Stimulated activated naive CD8-positive, alpha-beta T cell treated with anti-CD3 and anti-CD28 coated beads, Interleukin-15, Interleukin-2, amounts not matched to agents 100 U/mL and 50 U/mL, for 24 hours (primary cell): ENCODE measurements at places on chromosomes 12 and 14.

DNA sequence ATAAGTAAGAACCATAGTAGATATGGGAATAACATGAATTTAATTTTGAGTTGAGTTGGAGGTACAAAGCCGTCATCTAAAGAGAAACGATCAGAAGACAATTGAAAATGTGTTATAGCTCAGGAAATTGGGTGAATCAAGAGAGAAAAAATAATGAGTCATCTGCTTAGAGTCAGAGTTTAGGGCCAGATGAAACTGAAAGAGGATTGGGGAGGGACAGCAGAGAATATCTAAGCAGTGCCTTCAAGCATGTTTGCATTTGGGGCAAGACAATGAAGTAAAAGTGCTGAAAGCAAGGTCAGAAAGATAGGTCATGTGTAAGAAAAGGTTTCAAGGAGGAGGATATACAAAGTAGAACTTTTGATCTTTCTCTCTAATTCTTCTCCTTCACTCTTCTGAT, 49.4 kb downstream of the SLC15A5 start:
- DNase-seq = no peak

DNA sequence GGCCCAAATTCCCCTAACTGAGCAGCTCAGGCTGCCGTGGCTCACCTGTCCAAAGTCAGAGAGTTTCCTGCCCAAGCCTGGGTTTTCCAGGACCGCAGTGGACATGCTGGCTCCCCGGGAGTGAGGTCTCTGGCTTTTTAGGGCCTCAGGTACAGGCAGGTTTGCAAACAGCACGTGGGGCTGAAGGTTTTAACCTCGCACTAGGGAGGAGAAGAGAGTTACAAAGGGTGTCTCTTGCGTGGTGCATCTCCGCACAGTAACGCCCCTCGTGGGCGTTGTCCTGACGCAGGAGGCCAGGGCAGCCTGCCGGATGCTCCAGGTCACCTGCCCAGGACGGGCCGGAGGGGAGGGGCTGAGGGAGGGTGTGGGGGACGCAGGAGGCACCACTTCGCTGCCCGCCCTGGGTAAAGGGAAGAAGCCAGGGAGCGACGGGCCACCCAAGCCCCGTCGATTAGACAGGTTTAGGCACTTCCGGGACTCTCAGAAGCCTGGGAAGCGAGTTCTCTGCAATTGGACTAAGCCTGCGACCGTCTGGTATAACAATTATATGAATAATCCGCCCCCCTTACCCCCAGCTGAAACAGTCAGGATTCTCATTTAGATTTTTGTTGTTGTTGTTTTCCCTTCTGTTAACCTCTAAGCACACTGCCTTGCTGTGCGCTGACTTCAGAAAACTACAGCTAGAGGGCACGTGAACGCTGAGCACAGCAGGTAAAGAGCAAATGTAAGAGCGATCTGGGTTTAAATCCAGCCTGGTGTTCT, at the start of gene PAH:
Gene PAH, minus strand, starts transcription at position 219 of the 762 bp plus-strand sequence. Its CDS starts 114 bp downstream, at position 105.
- peak; percentile 19 for DNase-seq

- DNase-seq = no peak
Observed at GRCh38 chr14:50434528-50434927, 37.8 kb upstream of the CDKL1 start.

GRCh38 chr14:104805941-104806624, 5.2 kb downstream of the ZBTB42 start:
- DNase-seq = no peak

DNA sequence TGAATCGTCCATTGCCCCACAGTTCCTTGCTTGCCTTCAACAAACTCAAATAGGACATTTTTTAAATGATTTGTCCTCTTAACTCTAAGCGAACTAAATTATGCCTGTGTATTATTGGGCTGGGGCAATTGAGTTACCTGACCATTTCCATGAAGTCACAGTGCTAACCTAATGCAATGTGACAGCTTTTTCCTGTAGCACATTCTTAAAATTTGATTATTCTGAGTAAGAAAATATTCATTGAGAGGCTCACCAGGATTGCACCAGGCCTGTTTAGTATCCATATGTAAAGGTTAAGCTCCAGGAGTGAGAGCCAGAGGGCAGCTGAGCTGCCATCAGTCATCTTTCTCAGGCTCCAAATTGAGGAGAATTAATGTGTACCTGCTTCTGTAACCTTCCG, 90.9 kb downstream of the GPR65 start:
- no peak for DNase-seq

DNA sequence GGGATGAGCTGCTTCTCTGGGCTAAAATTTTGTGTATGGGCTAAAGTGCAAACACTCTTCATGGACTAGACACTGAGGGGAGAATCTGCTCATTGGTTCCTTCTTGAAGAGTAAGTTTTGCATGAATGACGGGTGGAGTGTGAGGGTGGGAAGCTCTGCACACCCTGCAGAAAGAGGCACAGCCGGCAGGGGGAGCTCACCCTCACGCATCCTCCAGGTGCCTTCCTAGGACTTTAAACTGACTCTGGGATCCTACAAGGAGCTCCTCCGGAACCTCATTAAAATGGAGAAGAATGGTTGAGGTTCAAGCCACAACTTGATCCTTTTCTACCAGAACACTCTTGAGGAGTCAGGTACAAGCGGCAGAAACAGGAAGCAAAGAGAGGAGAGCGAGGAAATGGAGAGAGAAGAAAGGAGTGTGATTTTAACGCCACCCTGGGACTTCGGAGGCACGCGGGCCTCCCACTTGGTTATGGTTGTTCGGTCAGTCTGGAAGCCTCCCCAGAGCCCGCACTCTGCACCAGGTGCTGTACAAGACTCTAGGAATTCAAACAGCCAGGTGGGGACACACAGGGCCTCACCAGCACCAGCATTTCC, 87.5 kb downstream of the SETD3 start:
- DNase-seq = peak; percentile 44

DNA sequence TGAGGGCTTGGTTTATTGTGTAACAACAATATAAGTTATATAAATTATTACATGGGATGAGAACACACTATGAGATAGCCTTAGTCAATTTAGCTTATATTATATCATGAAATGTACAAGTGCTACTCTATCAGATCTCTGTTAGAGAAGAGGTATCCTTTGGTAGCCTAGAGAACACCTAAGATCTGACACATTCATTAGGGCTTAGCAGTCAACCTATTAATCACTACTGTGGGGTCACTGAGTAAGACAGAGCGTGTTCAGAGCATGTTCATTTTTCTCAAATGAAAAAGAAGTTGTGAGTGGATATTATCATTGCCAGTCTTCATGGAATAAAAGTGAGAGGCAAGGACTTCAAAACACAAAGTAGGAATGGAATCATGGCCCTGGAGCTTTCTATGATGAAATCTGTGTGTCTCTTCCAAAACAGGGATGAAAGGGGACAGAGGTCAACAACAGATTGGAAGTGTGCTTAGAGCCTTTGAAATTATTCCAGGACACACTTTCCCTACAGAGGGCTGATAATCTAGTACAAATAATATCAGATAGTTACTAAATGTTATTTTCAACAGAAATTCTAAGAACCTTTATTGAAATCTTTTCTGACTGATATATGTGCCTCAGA, 114.3 kb downstream of the SLC16A7 start:
- DNase-seq = no peak

GRCh38 chr12:115216301-115216700, 532.3 kb upstream of the TBX3 start:
- DNase-seq = no peak

DNA sequence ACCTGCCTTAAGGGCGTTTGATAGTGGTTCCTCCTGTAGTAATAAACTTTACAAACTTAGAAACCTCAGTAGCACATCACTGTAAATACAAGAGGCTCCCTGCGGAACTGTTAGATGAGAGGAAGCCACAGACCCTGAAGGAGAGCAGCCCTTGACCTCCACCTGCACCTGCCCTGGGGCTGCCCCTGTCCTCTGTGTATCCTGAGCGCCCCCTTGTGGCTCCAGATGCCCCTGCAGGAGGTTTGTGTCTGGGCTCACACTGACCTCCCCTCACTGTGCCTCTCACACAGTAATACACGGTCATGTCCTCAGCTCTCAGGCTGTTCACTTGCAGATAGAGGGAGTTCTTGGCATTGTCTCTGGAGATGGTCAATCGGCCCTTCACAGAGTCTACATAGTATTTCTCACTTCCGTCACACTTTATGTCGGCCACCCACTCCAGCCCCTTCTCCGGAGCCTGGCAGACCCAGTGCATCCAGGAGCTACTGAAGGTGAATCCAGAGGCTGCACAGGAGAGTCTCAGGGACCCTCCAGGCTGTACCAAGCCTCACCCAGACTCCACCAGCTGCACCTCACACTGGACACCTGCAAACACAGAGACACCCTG, 1059.8 kb downstream of the TMEM121 start:
- peak; percentile 82 for DNase-seq

GRCh38 chr14:51546603-51547258, 105.0 kb upstream of the FRMD6 start:
- no peak for DNase-seq

DNA sequence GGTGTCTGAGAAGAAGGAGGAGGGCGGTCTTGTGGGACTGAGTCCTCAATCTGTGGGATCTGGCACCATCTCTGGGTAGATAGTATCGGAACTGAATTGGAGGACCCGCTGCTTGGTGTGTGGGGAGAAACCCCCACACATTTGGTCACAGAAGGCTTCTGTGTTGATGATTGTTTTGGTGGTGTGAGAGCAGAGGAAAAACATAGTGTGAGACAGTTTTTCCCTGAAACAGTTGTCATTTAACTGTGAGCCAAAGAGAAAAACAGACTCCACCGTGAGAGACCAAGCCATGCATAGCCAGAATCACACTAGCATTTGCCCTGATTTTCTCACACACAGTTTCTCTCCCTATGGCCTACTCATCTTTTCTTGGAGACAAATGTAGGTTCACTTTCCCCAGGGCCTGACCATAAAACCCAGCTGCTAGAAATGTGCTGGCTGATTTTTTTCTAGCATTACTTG, 91.4 kb upstream of the FLRT2 start:
- DNase-seq = no peak

DNA sequence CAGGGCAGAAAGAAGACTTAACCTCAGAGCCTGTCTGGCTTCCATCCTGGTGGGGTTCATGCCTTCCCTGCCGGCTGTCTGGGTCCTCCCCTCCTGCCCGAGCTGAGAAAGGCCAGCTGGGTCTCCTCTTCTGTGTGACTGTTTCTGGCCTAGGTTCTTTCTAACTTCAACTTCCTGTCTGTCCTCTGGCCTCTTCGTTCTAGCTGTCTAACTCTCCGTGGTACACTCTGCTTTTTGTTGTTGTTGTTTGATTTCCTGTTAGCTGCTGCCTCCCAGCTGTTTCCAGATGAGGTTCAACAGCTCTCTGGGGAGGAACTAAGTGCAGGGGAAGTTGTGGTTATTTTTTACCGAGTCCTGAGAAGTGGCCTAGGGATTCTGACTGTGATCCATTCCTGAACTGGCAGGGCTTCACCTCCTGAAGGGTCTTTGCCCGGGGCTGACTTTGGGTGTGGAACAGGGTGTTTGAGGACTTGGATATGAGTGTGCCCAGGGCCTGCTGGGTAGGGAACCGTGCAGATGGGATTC, 3.2 kb downstream of the MLXIP start:
- DNase-seq = no peak

DNA sequence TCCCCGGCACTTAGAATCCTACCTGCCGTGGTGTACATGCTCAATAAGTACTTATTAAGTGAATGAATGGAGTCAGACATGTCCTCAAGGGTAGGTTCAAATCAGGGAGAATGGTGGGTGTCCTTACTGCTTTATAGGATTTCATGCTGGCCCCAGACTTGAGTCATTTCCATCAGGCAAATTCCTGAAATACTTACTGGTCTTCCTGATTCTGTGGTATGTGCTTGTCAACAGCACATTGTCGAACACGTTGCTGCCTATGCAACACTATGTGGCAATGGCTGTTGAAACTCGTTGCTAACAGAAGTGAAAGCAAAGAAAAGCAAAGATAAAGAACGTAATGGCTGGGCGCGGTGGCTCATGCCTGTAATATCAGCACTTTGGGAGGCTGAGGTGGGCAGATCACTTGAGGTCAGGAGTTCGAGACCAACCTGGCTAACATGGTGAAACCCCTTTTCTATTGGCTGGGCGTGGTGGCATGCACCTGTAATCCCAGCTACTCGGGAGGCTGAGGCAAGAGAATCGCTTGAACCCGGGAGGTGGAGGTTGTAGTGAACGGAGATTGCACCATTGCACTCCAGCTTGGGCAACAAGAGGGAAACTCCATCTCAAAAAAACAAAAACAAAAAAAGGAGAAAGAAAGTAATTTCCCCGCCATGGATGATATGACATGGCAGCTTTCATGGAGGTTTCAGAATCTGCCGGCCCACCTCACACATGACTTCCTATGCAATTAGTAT, 214.9 kb downstream of the ZFP36L1 start:
- no peak for DNase-seq

DNA sequence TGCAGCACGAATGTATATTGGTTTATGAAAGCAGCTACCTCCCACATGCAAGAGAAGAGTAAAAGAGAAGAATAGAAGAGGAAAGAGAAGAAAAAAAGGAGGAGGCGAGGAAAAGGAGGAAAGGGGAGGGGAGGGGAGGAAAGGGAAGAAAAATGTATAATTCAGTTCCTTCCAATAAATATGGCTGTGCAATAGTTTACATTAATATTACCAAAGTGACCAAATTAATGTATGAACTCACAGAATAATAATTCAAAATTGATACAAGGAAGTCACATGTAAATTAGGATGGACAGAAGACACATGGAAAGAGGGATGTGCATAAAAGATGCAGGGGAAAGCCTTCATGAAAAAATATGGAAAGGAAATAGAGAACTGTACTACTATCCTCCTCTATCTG, 172.5 kb downstream of the SLC38A4 start:
- no peak for DNase-seq

GRCh38 chr14:102849526-102850379, 72.5 kb downstream of the TRAF3 start:
- no peak for DNase-seq

DNA sequence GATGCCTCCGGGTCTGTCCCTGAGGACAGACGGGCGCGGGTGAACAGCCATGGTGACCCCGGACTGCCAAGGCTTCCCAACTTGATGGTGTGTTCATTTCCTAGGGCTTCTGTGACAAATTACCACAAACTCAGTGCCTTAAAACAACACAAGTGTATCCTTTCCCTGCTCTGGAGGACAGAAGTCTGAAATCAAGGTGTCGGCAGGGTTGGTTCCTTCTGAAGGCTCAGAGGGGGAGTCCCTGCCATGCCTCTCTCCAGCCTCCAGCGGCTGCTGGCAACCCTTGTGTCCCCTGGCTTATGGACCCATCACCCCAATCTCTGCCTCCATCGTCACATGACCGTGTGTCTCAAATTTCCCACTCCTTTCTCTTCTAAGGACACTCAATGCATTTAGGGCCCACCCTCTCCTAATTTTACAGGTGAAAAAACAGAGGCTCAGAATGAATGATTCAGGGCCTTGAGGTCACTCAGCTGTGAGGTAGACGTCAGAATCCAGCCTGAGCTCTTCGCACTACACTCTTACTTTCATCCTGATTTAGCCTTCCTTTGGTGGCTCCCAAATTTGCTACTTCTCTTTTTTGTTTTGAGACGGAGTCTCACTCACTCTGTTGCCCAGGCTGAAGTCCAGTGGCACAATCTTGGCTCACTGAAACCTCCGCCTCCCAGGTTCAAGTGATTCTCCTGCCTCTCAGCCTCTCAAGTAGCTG, 45.4 kb downstream of the VCPKMT start:
- no peak for DNase-seq
